Fibroblast of gingiva (primary cell): ENCODE measurements at places on chromosomes 2 and 18.
A peak's percentile ranks its signal among the peaks of the same experiment; 100 is the strongest.

DNA sequence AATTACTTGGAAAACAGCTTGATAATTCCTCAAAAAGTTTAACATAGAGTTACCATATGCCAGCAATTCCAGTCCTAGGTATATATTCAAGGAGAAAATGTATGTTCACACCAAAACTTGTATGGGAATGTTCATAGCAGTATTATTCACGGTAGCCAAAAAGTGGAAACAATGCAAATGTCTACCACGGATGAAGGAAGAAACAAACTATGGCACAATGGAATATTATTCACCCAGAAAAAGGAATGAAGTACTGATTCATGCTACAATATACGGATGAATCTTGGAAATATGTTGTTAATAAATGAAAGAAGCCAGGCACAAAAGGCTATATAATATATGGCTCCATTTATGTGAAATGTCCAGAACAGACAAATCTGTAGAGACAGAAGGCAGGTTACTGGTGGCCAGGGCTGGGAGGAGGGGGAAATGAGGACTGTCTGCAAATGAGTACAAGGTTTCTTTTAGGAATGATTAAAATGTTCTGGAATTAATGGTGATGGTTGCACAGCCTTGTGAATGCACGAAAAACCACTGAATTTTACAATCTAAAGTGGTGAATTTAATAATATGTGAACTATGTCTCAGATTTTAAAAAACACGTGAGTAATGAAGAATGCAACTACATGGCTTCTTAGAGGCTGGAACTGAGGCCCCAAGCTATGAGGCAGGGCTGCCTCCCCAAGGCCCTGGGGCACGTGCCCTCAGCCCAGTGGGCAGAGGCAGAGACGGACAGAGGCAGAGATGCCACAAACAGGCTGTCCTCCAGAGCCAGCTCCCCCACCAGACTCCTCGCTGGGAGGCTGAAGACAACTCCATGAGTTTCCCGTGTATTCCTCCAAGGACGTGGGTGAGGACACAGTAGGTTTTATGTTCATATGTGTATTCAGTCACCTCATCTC is 5.0 kb downstream of the LIMS2 start:
- no peak for DNase-seq

- DNase-seq: peak; percentile 4
Observed at GRCh38 chr2:228602288-228602687, 420.8 kb upstream of the SPHKAP start.

DNA sequence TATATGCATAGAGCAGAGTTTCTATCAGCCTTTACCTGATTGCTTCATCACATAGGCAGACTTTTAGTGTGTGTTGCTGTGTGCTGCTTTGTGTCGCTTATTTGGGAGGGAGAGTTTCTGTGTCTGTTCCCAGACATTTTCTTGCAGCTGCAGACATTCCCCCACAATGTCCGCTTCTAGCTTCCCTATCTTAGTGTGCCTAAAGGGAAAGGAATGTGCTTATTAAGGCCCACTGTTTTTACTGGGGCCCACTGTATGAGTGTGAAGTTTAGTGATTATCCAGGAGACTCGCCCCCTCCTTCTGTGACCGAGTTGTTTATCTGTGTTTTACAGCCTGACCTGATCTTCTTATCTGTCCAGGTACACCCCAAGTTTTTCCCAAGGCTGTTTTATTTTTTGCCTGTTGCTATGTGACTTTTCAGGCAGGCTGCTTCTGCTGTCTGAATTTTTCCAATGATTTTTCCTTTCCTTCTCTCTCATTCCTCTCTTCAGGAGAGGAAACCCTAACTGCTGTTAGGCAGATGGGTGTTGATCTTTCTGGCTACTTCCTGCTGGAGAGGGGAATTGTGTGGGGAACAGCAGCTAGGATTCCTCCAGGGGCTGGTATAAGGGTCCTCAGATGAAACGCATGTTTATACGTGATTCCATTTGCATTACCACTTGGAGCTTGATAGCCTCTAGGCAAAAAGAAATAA is 47.6 kb downstream of the STK17B start:
- DNase-seq: no peak

DNA sequence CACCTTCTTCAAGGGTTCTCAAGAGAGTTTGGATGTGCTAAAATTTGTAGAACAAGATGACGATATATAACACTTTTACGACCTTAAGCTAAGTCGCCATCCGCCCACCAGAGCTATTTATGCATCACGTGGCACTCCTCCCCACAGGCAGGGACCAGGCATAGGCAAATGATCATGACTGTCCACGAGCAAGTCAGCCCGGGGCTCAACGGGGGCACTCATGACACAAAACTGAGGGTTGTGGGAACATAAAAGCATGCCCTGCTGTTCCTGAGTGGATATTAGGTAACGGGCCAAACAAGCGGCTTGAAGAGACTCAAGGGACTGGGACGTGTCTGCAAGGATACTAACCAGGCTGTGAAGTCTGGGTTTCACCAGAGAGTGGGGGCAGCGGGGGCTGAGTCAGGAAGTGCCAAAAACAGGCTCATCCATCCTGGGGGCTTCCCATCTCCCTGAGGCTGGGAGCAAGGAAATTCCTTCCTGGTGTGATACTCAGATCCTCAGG is 58.1 kb downstream of the FAM178B start:
- no peak for DNase-seq

- DNase-seq: no peak
Observed at GRCh38 chr2:16862471-16862870, 196.8 kb upstream of the CYRIA start.

GRCh38 chr2:23806665-23807249 is 120.2 kb downstream of the ATAD2B start:
- DNase-seq: no peak

DNA sequence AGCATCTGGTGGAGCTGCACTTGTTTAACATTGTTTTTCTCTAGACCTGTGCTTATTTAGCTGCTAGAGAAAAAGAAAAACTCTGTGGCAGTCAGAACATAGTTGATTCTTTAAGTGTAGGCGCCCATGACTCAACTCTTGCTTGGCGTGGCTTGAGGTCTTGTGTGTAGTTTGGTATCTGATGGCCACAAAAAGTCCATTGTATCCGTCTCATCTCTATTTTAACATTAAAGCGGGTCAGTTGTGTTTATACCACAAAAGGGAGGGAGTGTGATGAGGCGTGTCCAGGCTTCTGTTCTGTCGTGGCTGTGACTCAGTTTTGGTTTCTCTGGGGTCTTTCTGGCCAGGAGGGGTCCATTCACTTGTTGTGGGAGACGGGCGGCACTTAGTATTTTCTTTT is 24.2 kb upstream of the UGT1A8 start:
- DNase-seq: no peak

GRCh38 chr2:229861431-229861830 is 60.4 kb downstream of the TRIP12 start:
- DNase-seq: no peak
